ENCODE measurements at places on chromosomes 11 and 22.

DNA sequence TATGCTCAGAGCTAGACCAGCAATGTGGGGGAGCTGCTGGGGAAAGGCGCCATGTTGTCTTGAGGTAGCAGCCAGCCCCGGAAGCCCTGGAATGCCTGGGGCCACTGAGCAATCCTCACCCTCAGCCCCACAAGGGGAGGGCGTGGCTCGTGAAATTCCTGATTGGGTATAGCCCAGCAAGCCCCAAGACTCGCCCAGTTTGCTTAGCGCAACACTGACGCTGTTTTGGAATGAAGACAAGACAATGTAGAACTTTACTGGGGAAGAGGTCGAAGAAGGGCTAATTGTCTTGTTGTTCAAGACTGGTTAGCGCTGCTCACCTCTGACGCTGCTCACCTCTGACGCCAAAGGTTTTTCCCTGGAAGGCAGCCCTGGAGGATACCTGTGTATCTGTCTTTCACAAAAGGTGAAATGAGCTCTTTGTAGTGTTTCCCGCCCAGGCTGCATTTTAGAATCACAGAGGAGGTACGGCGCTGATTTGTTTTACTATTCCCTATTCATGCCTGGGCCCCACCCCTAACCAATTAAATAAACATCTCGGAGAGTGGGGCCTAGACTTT, 47.6 kb downstream of the ST3GAL4 start:
- DNase-seq, result no peak

GRCh38 chr11:92643827-92644226, 325.6 kb upstream of the MTNR1B start:
- DNase-seq, result no peak

DNA sequence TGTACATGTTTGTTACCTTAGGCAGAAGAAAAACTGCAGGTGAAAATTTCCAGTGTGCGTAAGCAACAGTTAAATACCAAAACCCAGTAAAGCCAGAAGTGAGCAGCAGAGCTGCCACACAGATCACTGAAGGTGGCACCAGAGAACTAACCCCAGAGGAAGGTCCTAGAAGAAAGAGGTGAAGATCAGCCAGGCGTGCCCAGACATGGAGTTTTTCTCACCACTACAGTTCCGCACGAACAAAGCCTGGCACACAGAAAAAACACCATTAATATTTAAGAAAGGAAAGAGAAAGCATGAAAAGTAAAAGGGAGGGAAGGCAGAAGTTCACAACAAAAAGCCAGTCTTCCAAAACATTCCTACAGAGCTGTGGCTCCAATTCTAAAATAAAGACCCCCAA, 60.7 kb downstream of the STK33 start:
- no peak for DNase-seq

DNA sequence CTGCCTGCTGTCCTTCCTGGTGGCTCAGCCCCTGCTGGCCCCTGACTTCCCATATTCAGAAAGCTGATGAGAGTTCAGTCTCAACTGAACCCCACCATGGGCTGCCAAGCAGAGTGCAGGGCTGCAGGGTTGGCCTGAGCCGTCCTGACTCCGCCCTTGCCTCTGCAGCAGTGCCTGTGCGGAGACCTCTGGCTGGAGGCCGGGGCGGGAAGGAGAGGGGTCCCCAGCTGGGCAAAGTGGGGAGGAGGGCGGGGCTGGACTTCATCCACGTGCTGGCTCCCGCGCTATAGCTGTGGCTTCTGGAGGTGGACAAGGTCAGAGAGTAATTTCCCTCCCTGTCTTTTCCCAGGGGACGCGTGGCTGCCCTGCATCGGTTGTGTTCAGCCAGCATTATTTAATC, 13.6 kb downstream of the GLB1L3 start:
- no peak for DNase-seq

GRCh38 chr11:45423475-45424120, 137.5 kb upstream of the SYT13 start:
- no peak for DNase-seq

DNA sequence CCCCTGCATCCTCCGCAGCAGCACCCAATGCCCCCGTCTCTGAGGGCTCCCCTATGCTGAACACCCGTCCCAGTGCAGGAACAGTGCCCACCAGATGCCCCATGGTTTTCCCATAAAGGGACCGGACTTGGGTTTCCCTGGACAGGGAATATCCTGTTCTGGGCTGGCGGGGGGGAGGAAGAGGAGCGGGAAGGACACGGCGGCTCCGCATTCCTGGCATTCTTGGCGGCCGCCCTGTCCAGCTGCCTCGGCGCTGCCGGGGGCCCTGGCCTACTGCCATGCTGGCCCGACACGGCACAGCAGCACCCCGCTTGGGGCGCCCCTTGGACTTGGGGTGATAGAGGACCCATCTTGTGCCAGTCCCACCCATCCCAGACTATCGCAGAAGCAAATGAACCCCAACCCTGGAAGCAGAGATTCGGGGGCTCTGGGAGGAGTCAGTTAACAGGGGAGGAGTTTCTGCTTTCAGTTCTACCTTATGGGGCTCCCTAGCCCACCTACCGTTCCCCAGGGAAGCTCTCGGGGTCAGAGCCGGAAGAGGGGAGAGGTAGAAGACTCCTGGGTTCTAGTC, 23.7 kb upstream of the CBX7 start:
- DNase-seq, result no peak

- DNase-seq, result no peak
These were observed 244.3 kb downstream of the FAM76B start for GRCh38 chr11:95545116-95545875.

GRCh38 chr22:40076702-40077645, 82.2 kb downstream of the FAM83F start:
- no peak for DNase-seq

- no peak for DNase-seq
These were observed 851 bp downstream of the SYT8 start for GRCh38 chr11:1835671-1836010.

- DNase-seq, result no peak
These were observed 36.7 kb downstream of the LARGE1 start for GRCh38 chr22:33883561-33883960.

GRCh38 chr11:11894486-11894885, 52.7 kb downstream of the USP47 start:
- DNase-seq, result no peak

GRCh38 chr11:126153972-126154371, 57.5 kb downstream of the RPUSD4 start:
- no peak for DNase-seq

- no peak for DNase-seq
These were observed 65.2 kb downstream of the CD82 start for GRCh38 chr11:44630511-44631210.

DNA sequence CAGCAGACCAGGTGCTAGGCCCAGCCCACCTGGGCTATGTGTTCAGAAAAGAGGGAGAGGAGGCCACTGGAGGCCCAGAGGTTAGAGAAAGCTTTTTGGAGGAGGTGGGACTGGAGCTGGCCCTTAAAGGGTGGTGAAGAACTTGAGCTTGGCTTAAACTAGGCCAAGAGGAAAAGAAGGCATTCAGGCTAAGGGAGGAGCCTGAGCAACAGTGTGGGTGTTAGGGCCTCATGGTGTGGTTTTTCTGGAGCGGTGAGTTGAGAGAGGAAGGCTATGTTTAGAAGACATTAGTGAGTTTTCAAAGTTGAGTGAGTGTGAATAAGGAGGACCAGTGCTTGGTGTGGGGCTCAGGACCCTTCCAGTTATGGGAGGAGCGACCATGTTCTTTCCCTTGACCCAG, 6.2 kb downstream of the TAF6L start:
- DNase-seq, result no peak

GRCh38 chr22:23047742-23048141, 22.6 kb upstream of the GNAZ start:
- DNase-seq, result no peak

GRCh38 chr11:115958089-115959000, 454.1 kb upstream of the CADM1 start:
- no peak for DNase-seq

DNA sequence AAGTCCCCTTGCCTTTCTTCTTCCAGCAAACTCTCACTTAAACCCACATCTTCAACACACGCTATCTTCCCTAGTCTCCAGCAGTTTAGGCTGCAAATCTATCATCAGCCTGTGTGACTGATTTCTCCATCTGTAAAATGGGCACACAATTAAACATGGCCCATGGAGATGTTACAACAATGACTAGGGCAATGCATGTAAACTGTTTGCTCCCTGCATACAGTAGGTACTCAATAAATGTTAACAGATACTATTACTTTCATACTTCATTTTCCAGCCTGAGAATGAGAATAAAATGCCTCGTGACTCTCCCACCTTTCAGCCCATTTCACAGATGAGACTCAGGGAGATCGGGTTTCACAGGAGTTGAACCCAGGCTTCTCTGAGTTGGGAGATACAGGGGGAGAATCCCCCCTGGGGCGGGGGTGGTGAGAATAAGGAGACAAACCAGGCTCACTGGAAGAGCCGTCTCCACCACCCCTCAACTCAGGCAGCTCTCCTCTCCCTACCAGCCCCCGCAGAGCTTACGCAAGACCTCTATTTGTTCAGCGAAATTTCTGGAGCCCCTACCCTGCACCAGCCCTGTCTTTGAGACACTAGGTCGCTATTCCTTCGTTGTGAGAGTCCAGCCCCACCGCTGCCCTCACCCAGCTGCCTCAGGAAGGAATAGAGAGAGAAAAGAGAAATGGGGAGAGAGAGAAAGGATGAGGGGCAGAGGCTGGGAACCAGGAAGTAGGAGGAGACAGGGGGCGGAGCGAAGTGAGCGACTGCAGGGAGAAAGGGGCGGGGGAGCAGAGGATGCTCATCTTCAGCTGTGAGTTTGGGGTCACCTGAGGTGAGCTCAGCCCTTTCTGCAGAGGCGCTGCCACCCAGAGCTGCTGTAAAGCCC, 42.1 kb upstream of the KLHL35 start:
- no peak for DNase-seq

- no peak for DNase-seq
These were observed 154.1 kb downstream of the ENTHD1 start for GRCh38 chr22:39739338-39740027.

DNA sequence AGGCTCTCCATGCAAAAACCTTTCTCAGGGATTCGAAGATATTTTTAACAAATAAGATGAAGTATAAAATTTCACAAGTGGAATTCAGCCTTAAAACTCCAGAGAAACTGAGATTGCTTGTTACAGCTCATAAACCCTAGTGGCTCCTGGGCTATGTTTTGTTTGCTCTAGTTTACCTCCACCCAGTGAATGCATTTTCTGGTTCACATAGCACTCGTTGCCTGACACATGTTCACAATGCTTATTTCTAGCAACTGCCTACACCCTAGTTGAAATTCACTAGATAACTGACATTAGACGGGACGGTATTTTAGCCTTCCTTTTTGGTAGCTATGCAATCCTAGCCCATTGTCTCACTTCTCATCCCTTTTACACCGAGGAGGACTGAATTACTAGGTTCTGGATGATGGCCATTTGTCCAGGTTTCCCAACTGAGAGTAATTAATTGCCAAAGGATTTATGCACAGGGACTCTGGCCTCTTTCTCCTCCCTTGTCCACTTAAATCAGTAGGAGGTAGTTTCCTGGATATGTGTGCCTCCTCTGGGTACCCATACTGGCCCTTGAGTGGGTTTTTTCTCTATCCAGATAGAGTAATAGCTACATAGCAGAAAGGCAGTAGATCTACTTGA, 951.6 kb downstream of the DLG2 start:
- no peak for DNase-seq

DNA sequence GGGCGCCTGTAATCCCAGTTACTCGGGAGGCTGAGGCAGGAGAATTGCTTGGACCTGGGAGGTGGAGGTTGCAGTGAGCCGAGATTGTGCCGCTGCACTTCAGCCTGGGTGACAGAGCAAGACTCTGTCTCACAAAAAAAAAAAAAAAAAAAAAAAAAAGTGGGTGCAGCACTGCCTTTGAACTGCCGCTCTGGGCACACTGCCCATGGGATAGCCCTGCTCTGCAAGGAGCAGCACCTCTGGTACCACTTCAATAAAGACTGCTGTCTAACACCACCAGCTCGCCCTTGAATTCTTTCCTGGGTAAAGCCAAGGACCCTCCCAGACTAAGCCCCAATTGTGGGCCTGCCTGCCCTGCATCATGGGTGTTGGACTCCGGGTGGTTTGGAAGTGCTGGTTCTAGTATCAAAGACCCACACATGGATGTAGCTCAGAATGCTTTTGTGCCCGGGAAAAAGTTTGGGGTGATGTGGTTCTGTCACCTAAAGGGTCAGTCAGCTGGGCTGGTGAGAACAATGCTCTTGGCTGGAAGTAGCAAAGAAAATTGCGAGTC, 444.3 kb downstream of the TBC1D22A start:
- DNase-seq, result no peak

DNA sequence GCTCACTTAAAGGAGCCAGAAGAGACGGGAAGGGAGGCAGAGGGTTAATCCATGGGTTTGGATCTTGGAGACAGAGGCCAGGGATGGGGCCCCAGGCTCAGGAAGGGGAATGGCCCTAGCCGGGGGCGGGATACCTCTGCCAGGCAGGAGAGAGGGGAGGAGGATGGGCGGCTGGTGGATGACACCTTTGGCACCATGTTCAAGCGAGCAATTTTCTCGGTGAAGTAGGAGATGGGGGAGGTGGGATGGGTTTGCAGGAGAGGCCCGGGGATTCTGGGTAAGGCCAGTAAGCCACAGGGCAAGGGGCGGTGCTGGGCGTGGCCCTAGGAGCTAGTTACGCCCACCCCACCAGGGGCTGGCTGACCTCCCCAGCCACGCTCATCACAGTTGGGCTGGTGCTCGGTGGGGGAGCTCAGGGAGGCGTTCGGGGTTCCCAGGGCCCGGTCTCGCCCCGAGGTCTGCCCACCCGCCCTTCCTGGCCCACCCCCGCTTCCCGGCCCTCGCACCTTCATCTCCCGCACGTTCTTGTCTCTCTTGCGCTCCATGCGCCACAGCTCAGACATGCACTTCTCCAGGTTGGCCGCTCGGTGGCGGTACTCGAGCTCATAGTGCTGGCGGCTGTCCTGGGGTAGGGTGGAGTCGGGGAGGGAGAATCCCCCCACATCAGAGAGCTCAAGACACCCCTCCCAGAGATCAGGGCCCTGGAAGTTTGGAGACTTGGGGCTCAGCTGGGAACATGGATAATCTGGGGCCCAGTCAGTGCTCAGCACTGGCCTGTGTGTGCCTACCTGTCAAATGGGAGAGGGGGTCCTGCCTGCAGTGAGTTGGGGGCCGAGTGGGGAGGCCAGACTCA, 12.7 kb downstream of the BAIAP2L2 start:
- DNase-seq, result no peak

DNA sequence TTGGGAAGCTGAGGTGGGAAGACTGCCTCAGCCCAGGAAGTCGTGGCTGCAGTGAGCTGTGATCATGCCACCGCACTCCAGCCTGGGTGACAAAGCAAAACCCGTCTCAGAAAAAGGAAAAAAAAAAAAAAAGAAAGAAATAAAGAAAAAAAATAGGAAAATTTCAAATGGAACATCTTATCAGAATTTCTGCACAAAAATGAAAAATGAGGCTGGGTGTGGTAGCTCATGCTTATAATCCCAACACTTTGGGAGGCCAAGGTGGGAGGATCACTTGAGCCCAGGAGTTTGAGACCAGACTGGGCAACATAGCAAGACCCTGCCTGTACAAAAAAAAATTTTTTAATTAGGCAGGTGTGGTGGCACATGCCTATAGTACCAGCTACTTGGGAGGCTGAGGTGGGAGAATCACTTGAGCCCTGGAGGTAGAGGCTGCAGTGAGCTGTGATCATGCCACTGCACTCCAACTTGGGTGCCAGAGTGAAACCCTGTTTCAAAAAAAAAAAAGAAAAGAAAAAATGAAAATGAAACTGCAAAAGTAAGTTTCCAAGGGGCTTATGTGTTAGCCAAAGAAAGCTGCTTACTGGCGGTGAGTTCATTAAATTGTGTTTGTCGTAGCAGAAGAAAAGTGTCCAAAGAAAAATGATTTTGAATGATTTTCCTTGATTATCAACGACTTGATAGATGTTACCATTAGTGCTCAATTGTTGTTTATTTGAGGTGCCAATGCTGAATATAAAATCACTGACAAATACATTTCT, 7.5 kb upstream of the CRKL start:
- DNase-seq, result no peak

- no peak for DNase-seq
These were observed 13.3 kb downstream of the MPST start for GRCh38 chr22:37032535-37033460.
